ENCODE measurements at places on chromosomes 16 and 17.

GRCh38 chr17:8212312-8213180 is 2.2 kb upstream of the AURKB start:
- no peak for DNase-seq

- DNase-seq = peak; percentile 62
Measured at GRCh38 chr16:70453892-70454221, 538 bp upstream of the FCSK start.

GRCh38 chr17:4124999-4125398 is 17.8 kb downstream of the ZZEF1 start:
- DNase-seq = peak; percentile 17

DNA sequence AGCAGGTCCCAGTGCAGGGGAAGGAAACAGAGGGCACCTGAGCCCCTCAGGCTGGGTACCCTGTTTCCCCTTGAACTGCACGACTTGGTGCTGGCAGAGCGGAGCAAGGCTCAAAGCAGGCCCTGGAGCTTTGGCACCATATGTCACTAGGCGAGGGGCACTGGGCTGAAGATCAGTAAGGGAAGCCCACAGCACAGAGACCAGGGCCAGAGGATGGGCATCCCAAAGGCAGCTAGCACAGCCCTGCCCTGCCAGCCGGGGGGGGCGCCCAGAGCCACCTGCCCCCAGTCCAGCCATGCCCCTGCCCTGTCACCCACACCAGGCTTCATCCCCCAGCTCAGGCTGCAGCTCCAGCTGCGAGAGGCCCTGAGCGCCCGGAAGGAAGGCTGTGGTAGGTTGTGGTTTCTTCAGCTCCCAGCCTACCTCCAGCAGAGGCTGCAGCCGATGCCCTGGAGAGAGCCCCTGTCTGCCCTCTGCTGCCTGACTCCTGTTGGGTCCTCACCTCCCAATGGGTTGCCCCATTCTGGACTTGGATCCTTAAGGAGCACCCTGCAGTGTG is 10.9 kb downstream of the NHERF1 start:
- no peak for DNase-seq

GRCh38 chr16:89739383-89739782 is 18.0 kb downstream of the ZNF276 start:
- DNase-seq = no peak

DNA sequence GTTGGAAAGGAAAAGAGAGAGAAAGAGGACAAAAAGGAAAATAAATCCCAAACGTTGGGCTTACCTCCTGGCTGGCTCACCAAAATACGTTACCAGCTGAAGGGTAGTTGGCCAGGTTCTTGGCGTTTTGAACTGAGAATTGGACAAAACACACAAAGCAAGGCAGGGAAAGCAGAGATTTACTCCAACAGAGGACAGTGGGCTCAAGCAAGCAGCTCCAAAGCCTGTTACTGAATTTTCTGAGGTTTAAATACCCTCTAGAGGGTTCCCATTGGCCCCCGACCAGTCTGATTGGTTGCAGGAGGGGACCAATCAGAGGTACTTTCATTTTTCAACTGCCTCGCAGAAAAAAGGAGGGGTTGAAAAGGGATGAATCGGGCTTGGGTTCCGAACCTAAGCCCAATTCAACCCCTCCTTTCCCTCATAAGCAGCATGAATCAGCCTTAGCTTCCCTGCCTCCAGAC is 55.6 kb upstream of the ALOX12 start:
- no peak for DNase-seq

- no peak for DNase-seq
Measured at GRCh38 chr16:57801809-57802340, 416 bp downstream of the KIFC3 start.

GRCh38 chr17:81097943-81098308 is 63.0 kb downstream of the BAIAP2 start:
- no peak for DNase-seq

- no peak for DNase-seq
Measured at GRCh38 chr17:80348551-80349150, 66.3 kb upstream of the ENDOV start.

- DNase-seq = no peak
Measured at GRCh38 chr16:66360624-66361324, 5.7 kb upstream of the CDH5 start.
